ENCODE measurements at places on chromosomes 5 and 9.

GRCh38 chr5:96322217-96322616, 110.8 kb downstream of the PCSK1 start:
- DNase-seq: no peak

DNA sequence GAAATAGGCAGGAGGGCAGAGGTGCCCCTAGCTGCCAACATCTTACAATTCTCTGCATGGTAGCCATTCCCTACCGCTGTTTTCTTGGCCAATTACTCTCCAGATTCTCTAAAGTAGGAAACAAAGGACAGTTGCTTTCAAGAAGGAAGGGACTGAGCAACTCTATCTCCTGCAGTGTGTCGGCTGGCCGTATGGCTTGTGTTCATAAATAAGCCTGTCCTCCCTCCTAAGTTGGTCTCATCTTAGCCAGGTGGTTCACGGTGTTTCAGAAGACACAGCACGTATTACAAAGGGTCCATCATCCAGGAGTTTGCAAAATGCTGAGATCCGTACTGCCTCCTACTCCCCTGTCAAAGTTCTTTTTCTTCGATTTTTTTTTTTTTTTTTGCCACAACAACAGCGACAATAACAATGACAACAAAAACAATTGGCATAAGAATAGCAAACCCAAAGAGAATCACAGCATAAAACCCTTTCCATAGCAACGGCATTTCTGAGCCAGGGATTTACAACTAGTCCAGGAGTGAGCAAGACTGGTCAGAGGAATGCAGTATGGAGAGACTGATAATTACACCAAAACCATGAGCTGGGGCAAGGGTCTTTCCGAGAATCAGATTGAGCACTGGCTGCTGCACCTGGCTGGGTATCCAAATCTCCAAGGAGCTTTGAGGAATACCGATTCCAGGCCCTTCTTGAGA, 212.8 kb downstream of the SLIT3 start:
- no peak for DNase-seq

DNA sequence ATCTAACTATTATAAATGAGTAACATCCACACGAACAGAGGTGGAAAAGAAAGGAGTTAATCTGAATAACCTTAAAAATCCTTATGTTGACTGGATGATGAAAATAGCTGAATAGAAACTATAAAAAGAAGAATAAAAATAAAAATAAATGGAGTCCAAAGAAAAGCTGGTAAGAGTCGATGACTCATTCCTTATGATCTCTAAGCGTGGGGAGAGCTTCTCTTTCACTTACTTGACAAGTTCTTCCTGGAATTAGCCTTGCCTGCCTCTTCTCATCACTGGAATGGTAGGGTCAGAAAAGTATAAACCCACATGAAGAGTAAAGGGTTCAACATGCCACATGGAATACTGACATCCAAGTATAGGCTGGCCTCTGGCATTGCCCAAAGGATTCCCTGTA, 477.0 kb upstream of the RGMB start:
- DNase-seq: peak; percentile 61

- DNase-seq: no peak
These were observed 38.2 kb upstream of the FYB1 start for GRCh38 chr5:39257554-39257953.

DNA sequence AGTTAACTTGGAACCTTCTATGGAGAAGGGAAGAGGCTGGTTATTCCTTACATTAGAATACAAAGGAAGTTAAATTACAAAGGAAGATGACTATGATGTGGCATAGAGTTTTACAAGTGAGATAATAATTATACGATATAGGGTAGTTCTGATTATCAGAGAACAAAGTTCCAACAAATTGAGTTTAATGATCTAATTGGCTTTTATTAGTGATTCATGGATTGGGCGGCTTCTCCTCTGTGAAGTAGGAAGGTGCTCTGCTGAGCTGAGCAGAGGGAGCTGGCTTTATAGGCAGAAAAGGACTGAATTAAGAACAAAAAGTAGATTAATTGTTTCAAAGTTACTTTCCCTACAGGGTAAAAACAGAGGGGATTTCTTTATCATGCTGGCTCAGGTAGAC, 49.7 kb downstream of the PARP8 start:
- DNase-seq: no peak

- DNase-seq: no peak
These were observed 489.6 kb upstream of the ZNF608 start for GRCh38 chr5:125236007-125236406.

- peak; percentile 24 for DNase-seq
These were observed 602.7 kb upstream of the ZNF608 start for GRCh38 chr5:125348936-125349831.
